SK-N-SH treated with all-trans-retinoic acid at 6 μM for 48 hours (cell line): ENCODE measurements at places on chromosomes 11 and 22.

- no peak for ATAC-seq
Observed at GRCh38 chr11:111360150-111361043, 18.7 kb downstream of the POU2AF1 start.

GRCh38 chr11:7449841-7450214, 35.5 kb upstream of the OLFML1 start:
- ATAC-seq: no peak; the same call in 2 of the 3 replicates

- peak; percentile 87 for ATAC-seq
Observed at GRCh38 chr11:19577976-19578619, 134.5 kb upstream of the NAV2 start.

DNA sequence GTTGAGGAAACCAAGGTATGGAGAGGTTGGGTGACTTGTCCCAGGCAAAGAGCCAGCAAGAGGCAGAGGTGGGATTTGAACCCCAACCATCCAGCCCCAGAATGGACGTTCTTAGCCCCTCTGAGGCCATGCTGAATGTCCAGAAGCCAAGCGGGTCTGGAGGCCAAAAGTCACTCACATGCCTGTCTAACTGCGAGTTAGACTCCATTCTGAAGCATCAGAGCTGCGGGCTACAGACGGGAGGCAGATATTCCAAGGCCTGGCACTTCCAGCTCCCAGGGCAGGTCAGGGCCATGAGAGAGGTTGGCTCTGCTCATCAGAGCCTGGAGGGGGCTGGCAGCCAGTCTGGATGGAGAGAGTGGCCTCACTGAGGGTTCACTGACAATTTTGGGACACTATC, 616.5 kb downstream of the BRD1 start:
- no peak for ATAC-seq

GRCh38 chr11:44364596-44364995, 54.7 kb upstream of the ALX4 start:
- ATAC-seq: no peak

GRCh38 chr11:6604790-6605189, 1.2 kb downstream of the ILK start:
- ATAC-seq: no peak

DNA sequence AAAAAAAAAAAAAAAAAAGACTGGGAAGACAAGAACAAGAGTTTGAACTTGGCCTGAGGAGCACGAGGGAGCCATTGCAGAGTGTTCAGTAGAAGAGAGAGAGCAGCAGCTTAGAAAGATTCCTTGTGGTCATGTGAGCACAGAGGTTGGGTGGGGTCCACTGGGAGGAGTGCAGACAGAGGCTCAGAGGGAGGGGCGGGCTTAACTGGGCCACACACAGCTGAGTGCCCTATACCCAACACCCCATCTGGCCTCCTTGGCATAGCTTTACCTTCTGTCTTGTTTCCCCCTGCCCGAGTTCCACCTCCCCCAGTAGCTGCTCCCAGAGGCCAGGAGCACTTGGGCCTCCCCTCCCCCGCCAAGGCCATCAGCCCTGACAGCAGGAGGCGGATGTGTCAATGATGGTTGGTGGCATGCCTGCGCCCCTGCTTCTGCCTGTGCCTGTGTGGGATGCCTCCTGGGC, 12.1 kb downstream of the C11orf86 start:
- ATAC-seq: no peak

GRCh38 chr11:27696961-27697360, 3.3 kb downstream of the BDNF start:
- no peak for ATAC-seq

DNA sequence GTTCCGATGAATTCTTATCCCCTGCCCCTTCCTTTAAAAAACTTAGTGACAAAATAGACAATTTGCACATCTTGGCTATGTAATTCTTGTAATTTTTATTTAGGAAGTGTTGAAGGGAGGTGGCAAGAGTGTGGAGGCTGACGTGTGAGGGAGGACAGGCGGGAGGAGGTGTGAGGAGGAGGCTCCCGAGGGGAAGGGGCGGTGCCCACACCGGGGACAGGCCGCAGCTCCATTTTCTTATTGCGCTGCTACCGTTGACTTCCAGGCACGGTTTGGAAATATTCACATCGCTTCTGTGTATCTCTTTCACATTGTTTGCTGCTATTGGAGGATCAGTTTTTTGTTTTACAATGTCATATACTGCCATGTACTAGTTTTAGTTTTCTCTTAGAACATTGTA, 12.0 kb downstream of the CCND1 start:
- no peak for ATAC-seq

GRCh38 chr11:129608711-129609110, 206.9 kb upstream of the TMEM45B start:
- ATAC-seq: no peak

GRCh38 chr22:19536564-19536963, 12.4 kb upstream of the CLDN5 start:
- no peak for ATAC-seq

GRCh38 chr11:77203901-77204753, 76.1 kb downstream of the MYO7A start:
- no peak for ATAC-seq

DNA sequence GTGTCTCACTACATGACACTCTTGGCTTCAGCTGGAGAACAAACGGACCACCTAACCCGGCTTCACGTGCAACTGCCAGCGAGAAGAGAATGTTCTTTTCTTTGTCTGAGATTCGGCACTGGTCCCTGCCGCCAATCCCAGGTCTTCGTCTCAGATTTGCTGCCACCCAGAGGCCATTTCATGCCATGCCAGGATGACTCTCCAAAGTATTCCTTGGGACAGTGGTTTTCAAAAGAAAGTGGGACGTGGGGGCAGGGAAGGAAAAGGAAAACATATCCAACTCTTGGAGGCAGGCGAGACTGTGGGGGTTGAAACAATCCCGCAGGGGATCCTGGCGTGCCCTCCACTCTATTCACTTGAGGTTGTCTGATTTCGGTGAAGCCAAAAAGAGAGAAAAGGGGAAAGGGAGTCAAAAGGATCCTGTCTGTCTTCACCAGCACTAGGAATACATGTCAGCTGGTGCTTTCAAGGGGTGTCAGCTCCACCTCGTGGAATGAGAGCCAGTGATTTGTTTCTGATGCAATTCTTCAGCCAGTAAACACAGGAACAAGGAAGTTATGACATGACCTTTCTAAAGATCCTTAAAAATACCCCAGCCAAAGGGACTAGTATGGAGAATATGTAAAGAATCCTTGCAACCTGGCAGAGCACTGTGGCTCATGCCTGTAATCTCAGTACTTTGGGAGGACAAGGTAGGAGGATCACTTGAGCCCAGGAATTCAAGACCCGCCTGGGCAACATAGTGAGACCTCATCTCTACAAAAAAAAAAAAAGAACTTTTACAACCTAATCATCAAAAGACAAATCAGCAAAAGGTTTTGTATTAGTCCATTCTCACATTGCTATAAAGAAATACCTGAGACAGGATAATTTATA, 41.0 kb upstream of the APLNR start:
- peak; percentile 98 for ATAC-seq

DNA sequence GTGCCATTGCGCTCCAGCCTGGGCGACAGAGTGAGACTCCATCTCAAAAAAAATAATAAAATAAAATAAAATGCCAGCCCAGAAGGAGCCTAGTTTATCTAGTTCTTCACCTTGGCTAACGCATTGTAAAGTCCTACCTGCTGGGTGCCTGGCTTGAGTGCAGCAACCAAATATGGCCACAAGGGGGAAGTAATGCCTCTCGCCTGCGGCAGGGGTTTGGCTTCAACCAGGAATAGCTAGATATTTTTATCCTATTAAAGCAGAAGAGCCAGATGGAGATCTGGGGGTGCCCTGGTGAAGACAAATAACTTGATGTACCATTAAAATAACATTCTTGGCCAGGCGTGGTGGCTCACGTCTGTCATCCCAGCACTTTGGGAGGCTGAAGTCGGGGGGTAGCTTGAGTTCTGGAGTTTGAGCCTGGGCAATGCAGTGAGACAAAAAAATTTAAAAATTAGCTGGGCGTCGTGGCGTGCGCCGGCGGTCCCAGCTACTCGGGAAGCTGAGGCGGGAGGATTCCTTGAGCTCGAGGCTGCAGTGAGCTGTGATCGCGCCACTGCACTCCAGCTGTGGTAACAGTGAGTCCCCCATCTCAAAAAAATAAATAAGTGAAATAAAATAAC, 20.6 kb upstream of the PLEKHB1 start:
- peak; percentile 98 for ATAC-seq

GRCh38 chr11:129937592-129938238, 42.3 kb upstream of the NFRKB start:
- no peak for ATAC-seq

DNA sequence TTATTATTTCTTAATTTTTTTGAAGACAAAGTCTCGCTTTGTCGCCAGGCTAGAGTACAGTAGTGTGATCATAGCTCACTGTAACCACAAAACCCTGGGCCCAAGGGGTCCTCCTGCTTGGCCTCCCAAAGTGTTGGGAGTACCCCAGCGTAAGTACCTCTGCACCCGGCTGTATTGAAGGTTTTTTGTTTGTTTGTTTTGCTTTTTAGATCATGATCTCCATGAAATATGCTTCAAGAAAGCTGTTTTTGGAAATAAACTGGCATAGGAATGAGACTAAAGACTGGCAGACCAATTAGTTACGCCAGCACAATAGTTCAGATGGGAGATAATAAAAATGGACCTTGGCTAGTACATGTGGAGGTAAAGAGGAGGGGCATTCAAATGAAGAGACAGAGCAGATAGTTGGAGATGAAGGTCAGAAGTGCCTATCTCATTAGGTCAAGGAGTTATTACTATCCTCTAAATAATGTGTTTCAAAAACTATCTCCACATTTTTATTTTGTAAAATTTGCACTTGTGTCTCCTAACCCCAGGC, 4.1 kb upstream of the MRPL48 start:
- no peak for ATAC-seq

- ATAC-seq: no peak
Observed at GRCh38 chr11:1029654-1030053, 6.9 kb downstream of the MUC6 start.

- no peak for ATAC-seq
Observed at GRCh38 chr11:11843642-11844041, 1.9 kb downstream of the USP47 start.

- no peak for ATAC-seq
Observed at GRCh38 chr22:48101704-48102103, 1339.3 kb downstream of the TBC1D22A start.

DNA sequence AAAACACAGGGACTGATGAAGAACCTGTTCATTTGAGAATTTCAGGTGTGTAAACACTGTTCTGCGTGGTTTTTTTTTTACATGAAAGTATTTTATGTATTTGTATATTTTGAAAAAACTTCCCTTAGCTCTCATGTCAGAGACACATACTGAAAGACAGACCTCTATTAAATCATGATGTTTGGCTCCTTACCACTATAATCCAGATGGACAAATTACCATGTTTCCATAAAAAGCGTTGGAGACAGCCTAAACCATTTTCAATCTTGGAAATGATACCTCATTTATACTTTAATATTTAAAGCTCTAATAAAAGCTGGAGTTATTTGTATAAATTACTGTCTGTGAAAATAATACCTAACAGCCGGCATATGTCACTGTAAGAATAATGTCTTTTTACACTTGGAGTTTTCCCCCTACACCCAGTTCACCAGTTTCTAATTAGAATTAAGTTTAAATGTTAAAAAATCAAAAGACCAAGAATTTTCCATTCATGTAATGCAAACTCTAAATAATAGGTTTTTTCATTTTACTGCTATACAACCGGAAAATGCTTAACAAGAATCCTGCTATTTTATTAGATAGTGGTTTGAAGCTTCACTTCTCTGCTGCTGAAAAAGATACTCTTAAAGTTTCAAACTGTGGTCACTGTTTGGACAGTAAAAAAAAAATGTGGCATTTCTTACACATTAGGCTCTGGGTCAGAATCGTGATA, 30.8 kb downstream of the APLP2 start:
- no peak for ATAC-seq

GRCh38 chr11:81380395-81380794, 1353.3 kb downstream of the FAM181B start:
- ATAC-seq: no peak

DNA sequence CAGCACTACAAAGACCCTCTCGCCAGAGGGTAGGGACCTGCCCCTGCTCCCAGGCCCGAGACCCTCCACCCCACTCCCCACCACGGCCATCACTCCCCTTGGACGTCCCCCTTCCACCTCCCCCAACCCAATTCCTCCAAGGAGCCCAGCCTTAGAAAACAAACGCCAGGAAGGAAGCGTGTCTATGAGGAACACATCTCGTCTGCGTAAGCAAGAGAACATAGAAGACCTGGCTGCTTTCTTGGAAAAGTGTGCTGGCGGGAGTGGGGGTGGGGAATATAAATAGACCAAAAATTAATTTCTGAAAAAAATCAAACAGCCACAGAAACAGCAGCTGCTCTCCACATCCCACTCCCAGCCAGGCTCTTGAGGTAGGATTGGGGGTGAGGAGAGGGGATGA, 23.9 kb upstream of the IGSF9B start:
- no peak for ATAC-seq

DNA sequence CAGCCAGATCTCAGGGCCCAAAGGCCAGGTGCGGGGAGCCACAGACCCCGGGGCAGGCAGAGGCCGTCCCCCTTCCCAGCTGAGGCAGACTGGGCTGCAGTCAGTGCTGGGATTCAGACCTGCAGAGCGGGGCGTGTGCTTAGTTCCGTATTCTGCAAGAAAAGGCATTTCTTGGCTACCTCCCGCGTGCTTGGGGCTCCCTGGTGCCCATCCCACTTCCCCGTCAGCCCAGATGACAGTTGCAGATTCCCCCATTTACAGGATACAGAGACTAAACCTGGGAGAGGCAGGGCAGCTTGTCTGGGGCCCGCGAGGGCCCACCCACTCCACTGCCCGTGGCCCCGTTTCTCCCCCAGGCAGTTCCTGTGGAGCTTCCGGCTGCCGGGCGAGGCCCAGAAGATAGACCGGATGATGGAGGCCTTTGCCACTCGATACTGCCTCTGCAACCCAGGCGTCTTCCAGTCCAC, 18.3 kb downstream of the CYTH4 start:
- ATAC-seq: no peak

- ATAC-seq: peak; percentile 96
Observed at GRCh38 chr22:25447686-25448434, 116.6 kb upstream of the GRK3 start.

- peak; percentile 81 for ATAC-seq
Observed at GRCh38 chr11:129295746-129296145, 79.9 kb upstream of the BARX2 start.

DNA sequence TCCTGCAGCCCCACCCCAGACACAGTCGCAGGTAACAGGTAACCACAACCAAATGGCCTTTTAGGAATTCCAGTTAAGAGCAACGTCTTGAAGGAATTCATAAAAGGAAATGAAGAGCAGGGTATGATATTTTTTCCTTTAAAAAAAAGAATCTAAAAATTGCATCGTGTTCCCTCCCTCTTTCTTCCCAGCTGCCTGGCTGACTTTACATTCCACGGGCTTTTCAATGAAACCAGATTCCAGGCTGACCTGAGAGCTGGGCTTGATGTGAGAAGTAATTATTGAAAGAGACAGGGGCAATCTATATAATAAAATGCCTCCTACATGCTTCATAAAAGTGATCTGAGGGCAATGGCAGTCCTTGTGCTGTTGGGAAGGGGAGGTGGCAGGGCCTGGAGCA, 57.3 kb upstream of the EIF3D start:
- ATAC-seq: peak; percentile 60
